ENCODE measurements at places on chromosomes 3 and 15.

DNA sequence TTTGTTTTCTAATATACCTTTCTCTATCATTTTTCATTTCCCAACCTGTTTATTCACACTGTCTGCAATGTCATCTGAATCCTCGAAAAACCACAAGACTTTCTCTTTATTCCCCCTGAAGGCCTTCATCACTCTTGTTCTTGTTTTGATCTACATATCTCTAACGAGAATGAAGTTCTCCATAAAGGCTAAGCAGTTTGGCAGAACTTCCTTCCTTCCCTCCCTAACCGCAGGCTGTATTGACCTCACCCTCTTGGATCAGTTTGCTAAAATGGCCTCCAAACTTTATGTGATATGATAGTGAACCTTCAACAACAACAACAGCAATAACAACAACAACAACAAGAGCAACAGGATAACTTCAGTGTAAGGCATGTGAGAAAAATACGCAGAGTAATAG, 392.8 kb downstream of the TIGIT start:
- no peak for DNase-seq

- no peak for DNase-seq
Observed at GRCh38 chr3:194816748-194817591, 131.3 kb downstream of the FAM43A start.

DNA sequence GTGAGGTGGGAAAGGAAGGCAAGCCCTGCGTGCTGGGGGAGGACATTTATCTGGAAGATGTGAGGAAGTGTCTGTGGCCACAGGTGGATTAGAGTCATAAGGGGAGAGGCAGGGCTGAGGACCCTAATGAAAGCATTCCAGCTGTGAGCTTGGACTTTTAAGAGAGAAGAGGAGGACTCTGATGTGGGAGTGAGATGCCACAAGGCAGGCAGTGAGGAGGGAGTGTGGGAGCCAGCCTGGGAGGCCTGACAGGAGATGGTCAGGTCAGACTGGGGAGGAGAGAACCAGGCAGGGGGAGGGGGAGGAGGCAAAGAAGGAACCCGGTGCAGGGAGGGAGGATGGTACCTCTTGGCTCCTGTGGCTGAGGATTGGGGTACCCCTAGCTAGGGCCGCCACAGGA, 21.0 kb downstream of the MAPKAPK3 start:
- no peak for DNase-seq

DNA sequence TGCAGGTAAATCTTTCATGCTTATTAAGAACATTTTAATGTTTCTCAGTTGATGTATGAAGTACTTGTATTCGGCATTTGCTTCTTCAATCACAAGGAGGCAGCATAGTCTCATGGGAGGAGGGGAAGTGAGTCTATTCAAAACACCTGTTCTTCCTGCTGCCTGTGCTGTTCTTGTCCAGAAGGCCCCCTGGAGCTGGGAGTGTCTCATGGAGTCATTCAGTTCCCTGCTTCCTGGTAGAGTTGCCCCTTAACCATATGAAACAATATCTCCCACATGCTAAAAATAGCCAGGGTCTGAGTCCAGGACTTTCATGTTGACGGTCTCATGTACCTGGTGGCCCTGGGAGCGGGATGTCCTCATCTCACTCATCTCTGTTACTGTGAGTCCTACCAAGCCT, 15.5 kb upstream of the PPP1R2 start:
- no peak for DNase-seq

- no peak for DNase-seq
Observed at GRCh38 chr3:67484085-67484484, 170.3 kb downstream of the SUCLG2 start.

- DNase-seq: no peak
Observed at GRCh38 chr3:134249296-134249841, 1.3 kb downstream of the RYK start.

DNA sequence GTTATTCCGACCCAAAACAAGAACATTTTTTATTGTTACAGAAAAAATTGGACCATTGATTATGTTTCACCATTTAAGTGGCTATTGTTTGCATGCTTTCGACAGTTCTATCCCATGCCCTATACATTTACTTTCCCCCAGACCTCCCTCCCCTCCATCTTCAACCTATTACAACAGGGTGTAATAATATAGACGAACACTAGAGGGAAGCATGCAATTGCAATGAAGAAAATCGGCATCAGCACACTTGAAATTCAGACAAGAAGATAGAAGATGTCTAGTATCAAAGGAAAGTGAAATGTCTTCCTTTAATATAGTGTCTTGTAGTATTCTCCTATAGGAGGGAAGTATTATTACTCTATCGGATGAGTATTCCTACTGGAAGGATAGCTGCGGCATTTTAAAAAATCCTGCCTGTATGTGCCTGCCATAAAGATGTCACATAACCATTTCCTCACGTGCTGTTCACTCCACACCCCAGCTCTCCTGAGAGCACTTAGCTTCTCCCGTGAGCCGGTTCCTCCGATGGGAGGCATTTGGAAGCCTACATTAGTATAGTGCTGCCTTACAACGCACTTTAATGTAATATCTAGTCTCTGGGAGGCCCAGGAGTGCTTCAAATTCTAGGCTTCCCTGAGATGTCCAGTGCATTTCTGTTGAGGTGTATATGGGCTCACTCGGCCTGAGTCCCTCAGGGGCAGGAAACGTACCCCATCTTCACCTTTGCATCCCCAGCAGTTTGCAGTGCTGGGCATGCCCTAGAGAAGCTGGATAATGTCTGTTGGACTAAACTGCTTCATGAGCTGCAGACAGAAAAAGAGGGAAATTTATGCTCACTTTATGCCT, 17.8 kb upstream of the ERICH6 start:
- no peak for DNase-seq

GRCh38 chr3:12490547-12490946, 6.3 kb downstream of the TSEN2 start:
- no peak for DNase-seq

DNA sequence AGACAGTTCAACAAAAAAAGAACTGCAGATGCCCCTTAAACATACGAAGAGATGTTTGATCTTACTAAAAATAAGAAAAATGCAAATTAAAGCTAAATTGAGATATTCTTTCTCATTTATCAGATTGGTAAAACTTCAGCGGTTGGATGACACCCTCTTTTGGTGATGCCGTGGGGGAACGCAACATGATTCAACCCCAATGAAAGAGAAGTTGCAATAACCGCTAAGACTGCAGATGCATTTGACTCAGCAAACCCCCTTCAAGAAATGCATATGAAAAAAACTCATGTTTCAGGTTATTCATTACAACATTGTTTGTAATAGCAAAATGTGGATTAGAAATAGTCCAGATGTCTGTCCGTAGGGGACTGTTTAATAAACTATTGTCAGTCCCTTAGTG, 3.6 kb downstream of the KLHL6 start:
- DNase-seq: no peak

DNA sequence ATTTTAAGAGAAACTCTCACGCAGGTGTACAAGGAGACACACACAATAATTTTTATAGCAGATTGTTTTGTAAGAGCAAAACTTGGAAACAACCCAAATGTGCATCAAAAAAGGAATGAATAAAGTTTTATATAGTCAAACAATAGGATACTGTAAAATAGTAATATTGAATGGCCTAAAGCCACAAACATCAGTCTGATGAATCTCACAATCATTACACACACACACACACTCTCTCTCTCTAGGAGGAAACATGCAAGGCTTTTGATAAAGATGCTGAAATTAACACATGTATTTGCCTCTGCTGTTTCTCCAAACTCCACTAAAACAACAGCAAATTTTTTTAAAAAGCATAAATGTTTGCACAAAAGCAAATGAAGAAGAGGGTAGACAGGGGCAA, 37.3 kb downstream of the ADIPOQ start:
- DNase-seq: no peak

- DNase-seq: no peak
Observed at GRCh38 chr3:185558395-185558794, 6.0 kb upstream of the LIPH start.
